Activated CD4-positive, alpha-beta T cell treated with anti-CD3 and anti-CD28 coated beads for 36 hours (primary cell): ENCODE measurements at places on chromosomes 2 and 18. TPM values are rescaled to one million over a fixed set of nuclear protein-coding genes. Genes with fewer than 3 reads are reported as not detected.

Gene STAT4
- 59.5 TPM for total RNA-seq

GRCh38 chr18:64110692-64111480 lies 38.0 kb downstream of the LINC00305 start:
- no peak overlapping the region for H3K4me3 ChIP-seq
- no peaks in the 10 kb centered on the region for H3K4me1 ChIP-seq
- no peak for DNase-seq

DNA sequence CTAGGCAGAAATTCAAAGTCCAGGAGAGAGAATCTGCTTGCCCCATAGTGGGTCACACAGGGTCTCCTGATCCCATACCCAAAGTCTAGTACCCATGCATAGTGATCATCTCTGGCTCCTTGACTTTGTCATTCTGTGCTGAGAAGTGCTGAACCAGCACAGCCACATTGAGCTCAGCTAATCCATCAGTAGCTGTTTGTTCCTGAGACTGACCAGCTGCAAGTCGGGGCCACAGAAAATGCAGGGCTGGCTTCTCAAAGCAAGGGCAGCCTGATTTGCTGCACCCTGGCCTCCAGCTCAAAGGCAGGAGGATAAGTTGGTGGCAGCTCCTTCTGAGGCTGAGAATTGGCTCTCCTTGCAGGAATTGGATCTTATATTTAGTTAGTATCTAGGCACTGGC lies 72.2 kb downstream of the LYPD1 start:
- no peaks in the 10 kb centered on the region for H3K36me3 ChIP-seq
- no peaks in the 10 kb centered on the region for H3K4me1 ChIP-seq
- no peak for DNase-seq
- H3K27me3 ChIP-seq: peaks cover 7% of the 10 kb centered on the region

DNA sequence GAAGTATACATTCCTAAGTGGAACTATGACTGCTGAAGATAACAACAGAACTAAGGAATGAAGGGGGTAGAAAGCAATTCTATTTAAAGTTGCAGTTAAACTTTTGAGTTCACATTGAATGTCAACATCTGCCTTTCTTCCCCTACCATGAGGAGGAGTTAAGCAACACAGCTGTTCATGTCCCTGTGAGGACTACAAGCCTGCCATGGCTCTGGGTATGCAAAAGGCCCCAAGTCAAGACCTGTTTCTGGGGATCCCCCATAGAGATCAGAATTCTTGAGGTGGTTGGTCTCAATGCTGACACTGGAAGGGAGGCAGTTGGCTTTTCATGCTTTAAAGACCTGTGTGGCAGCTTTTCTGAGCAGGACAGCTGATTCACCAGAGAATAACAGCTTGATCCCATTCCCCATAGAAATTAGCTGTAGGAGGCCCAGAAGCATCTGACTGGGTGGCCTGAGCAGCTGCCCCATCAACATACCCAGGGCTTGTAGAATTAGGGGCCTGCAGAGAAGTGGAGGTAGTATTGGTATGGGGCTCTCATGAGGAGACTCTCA lies 131.0 kb downstream of the SETBP1 start:
- H3K27ac ChIP-seq: no peak overlapping the region
- H3K36me3 ChIP-seq: no peaks in the 10 kb centered on the region
- H3K4me1 ChIP-seq: peaks cover 7% of the 10 kb centered on the region
- DNase-seq: no peak
- peaks cover 9% of the 10 kb centered on the region for H3K27me3 ChIP-seq

Gene MARS2
- 9.2 TPM for total RNA-seq

DNA sequence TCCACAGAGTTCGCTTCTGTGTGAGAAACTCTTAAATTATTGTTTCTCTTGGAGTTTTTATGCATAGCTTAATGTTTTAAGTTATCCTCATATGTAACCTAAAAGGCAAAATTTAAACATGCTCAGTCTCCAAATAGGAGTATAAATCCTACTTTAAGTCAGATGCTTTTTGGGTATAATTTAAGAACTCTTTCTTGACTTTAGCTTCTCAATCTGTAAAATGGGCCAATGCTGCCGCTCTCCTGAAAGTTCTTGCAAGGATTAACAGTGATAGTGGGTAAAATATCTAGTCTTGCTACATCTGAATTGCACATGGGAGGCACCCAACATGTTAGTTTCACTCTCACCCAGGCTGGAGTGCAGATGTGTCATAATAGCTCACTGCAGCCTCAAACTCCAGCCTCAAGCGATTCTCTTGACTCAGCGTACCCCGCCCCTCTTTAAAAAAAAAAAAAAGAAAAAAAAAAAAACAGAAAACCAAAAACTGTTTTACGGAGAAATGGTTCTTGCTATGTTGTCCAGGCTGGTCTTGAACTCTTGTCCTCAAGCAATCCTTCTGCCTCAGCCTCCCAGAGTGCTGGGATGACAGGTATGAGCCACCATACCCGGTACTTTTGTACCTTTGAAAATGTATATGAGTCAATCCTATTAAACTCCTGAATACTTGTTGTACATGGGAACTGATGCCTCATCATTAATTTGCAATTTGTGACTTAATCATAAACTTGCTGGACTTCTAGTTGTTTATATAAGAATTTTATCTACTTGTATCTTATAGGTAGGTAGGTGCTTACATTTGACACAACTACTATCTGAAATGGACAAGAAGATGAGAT lies 1.8 kb downstream of the FBXO48 start:
- H3K4me3 ChIP-seq: peak overlapping the region; percentile 93
- no peaks in the 10 kb centered on the region for H3K27me3 ChIP-seq
- peak; percentile 74 for DNase-seq

DNA sequence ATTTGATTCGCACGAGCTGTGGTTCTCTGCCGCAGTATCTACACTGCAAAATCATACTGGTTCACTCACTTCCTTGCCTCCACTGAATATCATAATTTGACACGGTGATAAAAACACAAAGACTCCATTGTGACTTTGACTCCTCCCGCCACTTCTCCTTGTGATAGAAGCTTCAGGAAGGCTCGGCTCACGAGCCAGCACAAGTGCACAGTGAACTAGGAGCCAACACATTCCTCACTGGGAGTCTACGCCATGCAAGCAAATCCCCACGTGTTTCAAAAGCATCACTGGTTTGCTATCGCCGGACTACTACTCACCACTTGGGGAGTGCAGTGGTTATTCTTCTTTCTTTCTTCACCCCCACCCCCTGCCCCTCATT lies 293.3 kb upstream of the PARD3B start:
- peaks cover 17% of the 10 kb centered on the region for H3K27me3 ChIP-seq
- no peak overlapping the region for H3K27ac ChIP-seq
- no peaks in the 10 kb centered on the region for H3K36me3 ChIP-seq
- no peaks in the 10 kb centered on the region for H3K4me1 ChIP-seq
- H3K4me3 ChIP-seq: no peak overlapping the region

Gene PMAIP1
- total RNA-seq: 97.2 TPM
